ENCODE measurements at places on chromosomes 6 and 20.
A peak's percentile ranks its signal among the peaks of the same experiment; 100 is the strongest.

DNA sequence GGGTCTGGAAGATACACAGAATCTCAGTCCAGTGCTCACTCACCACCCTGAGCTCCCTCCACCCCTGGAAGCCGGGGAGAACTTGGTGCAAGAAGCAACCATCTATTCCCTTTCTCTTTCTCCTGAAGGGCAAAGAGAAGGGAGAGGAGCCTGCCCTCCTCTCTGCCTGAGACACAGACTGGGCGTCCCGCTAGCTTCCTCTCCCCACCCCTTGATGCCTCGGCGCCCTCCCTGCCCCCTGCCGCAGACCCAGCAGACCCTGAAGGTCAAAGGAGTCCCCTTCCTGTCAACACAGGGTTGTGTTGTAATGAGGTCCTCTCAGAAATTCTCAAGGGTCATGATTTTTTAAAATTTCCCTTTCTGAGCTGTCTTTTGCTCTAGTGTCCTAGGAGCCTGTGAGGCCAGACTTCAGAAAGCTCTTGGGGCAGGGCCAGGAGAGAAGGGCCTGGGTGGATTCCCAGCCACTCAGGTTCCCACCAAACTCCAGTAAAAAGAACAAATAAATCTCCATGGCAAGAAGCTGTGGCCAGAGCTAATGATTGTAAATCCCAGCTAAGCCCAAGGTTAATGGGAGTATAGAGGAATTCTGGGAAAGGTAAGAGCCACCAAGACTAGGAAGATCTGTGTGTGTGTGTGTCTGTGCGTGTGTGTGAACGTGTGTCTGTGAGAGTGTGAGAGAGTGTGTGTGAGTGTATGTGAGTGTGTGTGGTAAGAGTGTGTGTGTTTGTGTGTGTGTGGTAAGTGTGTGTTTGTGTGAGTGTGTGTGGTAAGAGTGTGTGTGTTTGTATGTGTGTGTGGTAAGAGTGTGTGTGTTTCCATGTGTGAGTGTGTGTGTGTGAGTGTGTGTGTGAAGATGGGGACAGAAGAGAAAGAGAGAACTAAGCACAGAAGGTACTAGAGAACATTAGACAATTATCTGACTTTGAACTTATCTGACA lies 1.1 kb upstream of the JPH2 start:
- DNase-seq, result no peak

DNA sequence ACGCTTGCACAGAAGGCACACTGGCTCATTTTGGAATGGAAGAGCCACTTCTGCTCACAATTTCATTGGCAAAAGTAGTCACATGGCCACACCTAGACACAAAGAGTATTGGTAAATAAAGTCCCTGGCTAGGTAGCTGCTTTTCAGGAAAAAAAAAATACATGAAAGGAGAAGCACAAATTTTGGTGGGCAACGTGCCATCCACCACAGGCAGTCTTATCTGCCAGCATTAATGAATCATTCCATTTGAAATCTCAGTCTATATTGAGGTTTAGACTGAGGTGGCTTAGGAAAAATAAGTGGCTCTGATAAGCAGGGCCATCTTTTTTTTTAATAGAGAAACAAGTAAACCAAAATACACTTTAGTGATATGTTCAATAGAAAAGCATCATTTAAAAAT lies 44.3 kb downstream of the ADGRB3 start:
- DNase-seq, result no peak

DNA sequence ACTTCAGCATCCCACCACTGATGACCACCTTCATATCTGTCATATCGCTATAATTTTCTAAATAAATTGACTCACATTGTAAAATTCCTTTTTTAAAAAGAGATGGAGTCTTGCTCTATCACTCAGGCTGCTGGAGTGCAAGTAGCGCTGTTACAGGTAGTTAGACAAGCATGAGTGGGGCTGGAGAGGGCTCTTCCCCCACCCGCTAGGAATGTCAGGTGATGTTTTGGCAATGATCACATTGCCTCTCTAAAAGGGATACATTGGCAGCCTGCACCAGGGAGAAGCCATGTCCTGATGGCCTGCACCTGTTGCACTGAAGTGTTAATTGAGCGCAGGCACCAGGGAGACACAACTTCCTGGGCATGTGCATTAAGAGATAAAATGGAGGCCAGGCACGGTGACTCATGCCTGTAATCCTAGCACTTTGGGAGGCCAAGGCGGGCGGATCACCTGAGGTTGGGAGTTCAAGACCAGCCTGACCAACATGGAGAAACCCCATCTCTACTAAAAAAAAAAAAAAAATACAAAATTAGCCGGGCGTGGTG lies 16.9 kb upstream of the SLC22A16 start:
- DNase-seq, result no peak

GRCh38 chr6:37100745-37101144 lies 69.2 kb upstream of the PIM1 start:
- no peak for DNase-seq

- DNase-seq, result no peak
These were observed 60.5 kb downstream of the EDN1 start for GRCh38 chr6:12350644-12351170.

- DNase-seq, result no peak
These were observed 188.2 kb upstream of the FOXQ1 start for GRCh38 chr6:1123386-1124375.

GRCh38 chr6:593139-593906 lies 63.6 kb downstream of the HUS1B start:
- peak; percentile 79 for DNase-seq
